Thymus (tissue), 14 donors: ENCODE measurements at places on chromosomes 1 and 21. TPM values are rescaled to one million over a fixed set of nuclear protein-coding genes. Genes with fewer than 3 reads are reported as not detected.

DNA sequence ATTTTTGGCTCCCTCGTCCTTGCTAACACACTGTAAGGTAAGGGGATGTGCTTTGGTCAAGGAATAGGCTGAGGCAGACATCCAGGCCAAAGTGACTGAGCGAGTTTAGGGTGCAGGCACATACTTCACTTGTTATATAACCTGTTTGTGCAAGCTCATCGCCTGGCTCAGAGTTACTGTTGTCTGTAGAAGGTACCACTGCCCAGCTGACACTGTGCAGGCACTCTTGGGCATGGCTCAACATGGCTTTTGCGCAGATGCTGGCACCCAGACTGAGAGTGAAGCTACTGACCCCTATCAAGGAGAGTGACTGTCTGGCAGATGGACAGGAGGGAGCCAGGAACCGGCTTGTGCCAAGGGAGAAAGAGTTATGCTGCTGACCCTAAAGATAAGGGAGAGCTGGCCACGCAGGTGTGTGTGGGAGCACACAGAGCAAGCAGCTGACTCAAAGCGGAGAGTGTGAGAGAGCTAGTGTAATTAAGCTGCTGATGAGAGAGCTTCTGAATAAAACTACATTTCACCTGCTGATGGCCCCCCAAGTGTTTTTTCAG, 307.3 kb upstream of the USP24 start:
- DNase-seq: no peak

- DNase-seq: no peak
Measured at GRCh38 chr1:84611796-84612195, 37.6 kb upstream of the CTBS start.

DNA sequence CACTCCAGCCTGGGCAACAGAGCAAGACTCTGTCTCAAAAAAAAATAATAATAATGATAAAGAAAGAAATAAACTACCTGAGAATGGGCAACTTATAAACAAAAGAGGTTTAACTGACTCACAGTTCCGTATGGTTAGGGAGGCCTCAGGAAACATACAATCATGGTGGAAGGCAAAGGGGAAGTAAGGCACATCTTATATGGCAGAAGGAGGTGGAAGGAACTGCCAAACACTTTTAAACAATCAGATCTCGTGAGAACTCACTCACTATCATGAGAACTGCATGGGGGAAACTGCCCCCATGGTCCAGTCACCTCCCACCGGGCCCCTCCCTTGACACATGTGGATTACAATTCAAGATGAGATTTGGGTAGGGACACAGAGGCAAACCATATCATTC, 6.3 kb upstream of the EGLN1 start:
- DNase-seq: no peak

DNA sequence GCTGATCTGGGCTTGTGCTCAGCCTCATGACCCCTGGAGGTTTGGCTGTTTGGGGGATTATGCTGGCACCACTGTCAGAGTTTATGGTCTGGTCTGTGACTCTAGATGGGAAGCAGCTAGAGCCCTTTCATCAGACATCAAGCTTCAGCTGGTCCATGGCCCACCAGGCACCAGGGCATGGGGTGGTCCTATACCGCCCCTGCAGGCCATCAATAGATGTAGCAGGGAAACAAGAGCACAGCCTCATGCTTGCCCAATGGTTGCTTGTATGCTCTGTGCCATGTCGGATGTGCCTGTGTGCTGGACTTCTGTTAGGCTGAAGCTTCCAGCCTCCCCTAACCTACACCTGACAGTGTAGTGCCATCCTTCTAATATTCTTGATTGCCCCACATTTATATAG, 71.1 kb upstream of the CD34 start:
- DNase-seq: no peak

GRCh38 chr21:45136927-45137611, 62.7 kb downstream of the ADARB1 start:
- DNase-seq: peak; percentile 66

GRCh38 chr1:179953974-179954492, 577 bp upstream of the CEP350 start:
- DNase-seq: no peak

DNA sequence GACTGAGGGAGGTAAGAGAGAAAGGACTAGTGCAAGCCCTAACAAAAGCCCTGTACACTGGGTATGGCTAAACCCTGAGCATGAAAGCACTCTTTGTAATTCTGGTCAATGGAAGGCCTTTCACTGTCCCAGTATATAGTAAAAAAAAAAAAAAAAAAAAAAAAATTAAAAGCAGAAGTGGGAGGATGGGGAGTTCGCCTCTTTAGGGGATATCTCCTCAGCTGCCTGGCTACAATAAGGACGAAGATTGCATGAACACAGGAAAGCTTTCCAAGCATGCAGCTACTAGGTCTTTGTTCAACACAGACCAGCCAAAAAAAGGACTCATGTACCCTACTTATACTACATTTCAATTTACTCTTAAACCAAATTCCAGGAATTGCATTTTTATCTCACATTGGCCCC, 59.1 kb downstream of the EIF4G3 start:
- DNase-seq: no peak

DNA sequence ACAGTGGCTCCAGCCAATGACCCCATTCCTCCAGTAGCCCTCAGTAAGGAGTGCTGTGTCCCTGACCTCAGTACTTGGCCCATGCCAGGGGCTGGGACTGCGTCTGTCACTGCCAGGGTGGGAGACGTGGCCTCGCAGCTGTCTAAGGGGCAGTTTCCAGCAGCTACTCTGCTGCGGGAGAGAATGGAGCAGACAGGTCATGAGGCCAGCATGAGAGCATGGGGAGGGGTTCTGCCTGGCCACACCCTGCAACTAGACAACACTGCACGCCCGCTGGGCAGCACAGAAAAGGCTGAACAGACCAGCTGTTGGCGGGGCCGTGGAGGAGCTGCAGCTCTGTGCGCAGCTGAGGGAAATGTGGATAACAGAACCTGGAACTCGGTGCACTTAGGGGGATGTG, 91.6 kb upstream of the COL6A1 start:
- DNase-seq: no peak

DNA sequence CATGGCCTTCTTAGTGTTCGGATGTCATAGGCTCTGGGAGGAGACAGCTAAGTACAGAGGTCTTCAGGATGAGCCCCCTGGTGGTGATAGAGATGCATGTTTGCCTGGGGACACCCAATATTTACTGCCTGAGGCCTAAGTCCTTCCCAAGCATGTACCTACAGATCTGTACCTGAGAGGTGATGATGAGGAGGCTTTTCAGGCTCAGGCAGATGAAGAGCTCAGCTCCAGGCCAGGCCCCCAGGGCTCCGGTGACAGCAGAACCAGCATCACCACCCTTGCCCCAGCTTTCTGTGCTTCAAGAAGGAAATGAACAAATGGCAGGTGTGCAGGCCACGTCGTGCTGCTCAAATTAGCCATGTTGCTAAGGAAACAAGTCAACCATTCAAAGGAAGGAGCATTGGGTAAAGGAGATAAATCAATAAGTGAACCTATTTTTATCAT, 21.1 kb downstream of the CACNA1E start:
- DNase-seq: no peak

The PGLYRP4 gene
- total RNA-seq: 1.3 TPM

The CTSS gene
- total RNA-seq: 104 TPM
